Amniotic epithelial cell (primary cell): ENCODE measurements at places on chromosomes 2 and 18.

GRCh38 chr18:53531187-53531586 is 693.3 kb downstream of the MBD2 start:
- no peak for DNase-seq

- peak; percentile 42 for DNase-seq
These were observed 37.2 kb downstream of the AQP12A start for GRCh38 chr2:240728827-240729226.

GRCh38 chr18:36821681-36822080 is 7.1 kb downstream of the TPGS2 start:
- DNase-seq: no peak

DNA sequence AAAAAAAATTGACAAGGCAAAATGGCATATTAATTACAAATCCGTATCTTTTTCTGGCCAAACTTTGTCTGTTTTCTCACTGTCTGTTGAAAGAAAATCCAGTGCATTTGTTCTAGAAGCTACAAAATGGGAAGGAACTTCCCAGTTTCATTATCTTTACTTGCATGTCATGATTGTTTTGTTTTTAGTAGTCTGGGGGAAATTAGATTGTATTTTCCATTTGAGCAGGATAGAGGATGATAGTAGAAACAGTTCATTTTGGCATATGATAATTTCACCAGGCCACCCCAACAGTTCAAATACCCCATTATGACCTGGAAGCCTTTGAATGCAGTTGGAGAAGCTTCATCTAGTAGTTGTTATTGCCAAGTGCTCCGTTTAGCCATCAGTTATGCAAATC is 77.5 kb upstream of the RANBP2 start:
- DNase-seq: no peak

- no peak for DNase-seq
These were observed 275.0 kb downstream of the MREG start for GRCh38 chr2:215738351-215738750.

DNA sequence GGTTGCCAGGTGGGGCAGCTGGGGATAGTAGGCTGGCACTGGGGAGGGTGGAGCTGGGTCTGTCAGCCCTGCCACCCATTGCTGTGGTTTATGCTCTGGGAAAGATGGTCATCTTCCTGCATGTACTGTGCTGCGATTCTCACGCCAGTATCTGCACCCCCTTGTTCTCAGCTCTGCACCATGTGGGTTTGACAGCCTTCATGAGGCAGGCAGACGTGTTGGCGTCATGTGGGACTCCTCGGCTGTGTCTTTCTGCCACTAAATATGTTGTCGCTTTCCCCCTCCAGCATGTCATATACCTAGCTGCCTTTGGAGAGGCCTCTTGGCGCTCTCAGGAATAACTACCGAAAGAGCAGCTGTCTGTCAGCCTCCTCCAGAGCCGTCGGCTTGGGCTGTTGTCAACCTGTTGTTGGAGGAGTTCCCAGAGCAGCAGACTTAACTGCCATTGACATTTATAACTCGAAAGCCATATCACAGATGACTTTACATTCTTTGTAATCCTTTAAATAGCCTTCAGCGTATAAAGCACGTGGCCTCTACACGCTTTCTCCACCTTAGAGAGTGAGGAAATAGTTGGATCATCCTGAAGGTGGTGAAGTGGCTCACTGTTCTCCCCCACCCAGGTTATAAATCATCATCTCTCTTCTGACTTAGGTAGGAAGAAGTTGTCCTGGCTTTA is 80.4 kb upstream of the MGAT5 start:
- DNase-seq: peak; percentile 16

GRCh38 chr2:168323529-168324021 is 76.2 kb upstream of the STK39 start:
- DNase-seq: no peak

DNA sequence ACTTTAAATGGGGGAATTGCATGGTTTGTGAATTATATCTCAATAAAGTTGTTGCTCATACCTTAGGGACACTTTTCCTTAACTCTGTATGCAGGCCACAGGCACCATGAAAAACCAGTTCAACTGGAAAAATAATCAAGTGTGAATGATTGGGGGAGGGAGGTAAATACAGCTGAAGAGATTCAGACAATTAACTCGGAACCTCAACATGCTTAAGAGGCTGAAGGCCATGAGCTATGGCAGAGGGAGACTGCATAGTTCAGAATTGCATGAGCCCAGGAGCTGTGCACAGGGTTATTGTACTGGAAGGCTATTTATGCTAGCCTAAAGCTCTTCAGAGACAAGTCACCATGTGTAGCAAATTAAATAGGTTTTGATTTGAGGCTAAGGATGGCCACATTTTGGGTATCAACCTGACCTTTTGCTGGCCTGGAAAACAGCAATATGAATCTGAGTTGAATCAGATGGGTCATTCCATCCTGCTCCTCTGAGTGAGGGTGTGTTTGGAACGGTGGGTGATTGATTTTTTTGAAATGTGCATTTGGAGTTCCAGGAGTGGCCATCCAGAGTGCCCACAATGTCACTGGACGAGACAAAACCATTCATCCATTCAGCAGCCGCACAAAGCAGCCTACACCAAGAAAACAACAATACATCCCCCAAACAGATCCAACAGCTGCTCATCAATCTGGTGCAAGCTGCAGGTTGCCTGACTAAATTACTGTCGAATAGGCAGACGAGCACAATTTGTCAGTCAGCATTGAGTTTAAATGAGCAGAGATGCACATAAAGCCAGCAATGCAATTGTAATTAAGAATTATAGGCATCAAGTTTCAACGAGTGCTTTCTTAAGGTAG is 42.5 kb downstream of the HRH4 start:
- DNase-seq: no peak

DNA sequence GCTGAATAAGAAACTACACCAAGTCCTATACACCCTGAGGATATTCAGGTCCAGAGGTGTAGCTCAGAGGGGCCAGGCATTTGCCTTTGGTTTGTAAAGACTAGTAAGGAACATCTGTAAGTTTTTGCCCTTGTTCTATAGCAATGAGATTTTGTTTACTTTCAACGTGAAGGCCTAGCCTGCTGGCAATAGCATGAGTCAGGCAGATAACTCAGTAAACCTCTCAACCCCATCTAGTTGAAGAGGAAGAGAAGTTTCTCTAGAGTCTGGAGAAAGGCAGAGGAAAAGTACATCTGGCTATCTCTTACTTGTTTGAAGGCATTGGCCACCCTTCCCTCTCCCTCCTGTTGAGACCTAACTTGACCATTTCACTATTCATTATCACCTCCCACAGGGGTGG is 70.3 kb upstream of the ZNF521 start:
- DNase-seq: peak; percentile 51

DNA sequence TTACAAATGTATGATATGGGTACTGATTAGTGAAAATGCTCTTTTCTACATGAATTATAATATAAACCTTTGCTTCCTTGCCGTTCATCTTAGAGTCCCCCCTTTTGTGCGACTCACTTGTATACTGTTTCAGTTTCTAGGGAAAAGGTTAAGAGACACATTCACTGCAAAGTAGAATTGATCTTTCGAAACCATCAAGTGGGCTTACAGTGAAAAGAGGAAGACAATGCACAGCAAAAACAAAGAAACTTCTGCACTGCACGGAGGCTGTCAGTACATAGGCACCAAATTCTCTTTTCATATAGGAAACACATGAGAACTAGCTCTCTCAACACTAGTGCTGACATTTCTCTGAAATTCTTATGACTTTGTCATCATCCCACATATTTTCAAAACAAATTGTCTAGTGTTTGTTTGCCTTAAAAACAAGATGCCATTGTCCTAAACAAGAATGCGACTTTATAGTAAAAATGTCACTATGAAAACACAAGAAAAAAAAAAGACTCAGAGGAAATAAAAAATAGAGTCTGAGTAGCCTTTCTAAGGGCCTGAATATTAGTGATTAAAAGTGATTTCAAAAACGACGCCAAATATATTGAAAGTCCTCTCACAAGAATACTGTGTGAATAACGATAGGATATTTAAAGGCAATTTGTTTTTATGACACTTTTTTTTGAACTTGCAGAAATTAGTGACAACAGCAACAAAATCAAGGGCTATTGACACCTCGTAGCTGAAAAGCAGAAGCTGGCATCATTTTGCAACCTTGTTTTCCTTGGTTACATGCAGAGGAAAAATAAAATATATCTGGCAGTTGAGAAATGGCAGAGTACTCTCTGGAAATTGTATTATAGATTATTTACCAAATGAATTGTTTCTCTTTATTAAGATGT is 827.0 kb downstream of the BCL11A start:
- DNase-seq: no peak

DNA sequence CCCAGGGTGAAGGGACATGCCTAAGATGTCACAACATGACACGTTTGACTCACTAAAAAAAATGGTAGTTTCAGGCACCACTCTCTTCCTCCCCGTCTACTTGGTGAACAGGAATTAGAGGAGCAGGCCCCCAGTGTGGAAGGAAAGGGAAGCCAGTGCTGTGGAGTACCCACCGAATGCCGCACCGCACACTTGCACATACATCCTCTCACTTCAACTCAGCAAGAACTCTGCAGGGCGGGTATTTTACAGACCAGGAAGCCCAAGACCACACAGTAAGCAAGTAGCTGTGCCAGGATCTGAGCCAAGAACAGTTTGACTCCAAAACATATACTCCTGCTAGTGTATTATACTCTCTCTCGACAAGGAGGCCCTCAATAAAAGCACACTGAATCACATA is 69.8 kb downstream of the BCL2 start:
- DNase-seq: no peak

DNA sequence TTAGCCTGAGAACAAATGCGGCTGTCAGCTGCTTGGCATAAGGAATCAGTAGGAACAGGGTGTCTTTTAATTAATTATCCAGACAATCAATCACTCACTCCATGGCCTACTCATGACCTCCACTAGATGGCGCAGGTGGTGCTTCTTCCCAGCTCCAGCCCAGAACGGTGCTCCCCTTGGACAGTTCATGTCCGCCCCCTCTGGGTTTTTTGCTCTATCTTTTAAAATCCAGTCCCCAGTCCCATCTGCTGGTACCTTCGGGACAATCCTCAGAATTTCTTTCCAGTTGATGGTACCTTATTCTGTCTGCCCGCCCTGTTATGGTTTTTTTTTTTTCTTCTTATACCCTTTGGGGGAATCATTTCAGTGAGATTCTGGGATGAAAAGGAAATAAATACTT is 99.8 kb downstream of the CACNB4 start:
- DNase-seq: peak; percentile 37

DNA sequence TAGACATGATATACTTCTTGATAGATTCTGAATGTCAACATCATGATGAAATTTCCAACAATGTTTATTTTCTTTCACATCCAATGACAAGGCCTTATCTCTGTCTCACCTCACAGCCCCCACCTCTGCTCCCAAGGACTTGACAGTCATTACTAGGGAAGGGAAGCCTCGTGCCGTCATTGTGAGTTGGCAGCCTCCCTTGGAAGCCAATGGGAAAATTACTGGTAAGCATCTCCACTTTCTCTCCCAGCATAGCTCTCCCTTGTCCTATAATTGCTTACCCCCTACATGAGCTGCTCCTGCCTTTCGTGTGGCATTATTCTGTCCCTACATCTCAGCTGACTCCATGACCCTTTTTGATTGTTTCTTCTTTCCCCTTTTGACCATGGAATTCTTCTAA is 821.8 kb downstream of the MBD2 start:
- no peak for DNase-seq

- DNase-seq: no peak
These were observed 21.0 kb downstream of the ZAP70 start for GRCh38 chr2:97734061-97735051.

DNA sequence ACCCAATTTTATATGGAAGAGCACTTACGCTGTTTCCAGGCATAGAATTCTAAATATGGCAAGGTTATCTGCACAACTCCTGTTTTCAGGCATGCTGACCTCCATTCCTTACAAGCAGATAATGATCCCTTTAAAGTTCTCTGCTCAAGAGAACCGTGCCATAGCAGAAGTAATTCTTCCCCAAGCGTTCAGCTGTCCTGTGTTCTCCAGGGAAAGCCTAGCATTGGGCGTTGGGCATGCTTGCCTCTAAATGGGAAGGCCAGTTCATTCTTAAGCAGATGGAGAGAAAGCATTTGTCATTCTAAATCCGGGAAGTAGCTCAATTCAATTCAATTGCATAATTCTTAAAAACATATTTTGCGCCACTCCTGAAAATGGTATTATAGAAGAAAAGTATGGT is 55.7 kb upstream of the EML4 start:
- no peak for DNase-seq

DNA sequence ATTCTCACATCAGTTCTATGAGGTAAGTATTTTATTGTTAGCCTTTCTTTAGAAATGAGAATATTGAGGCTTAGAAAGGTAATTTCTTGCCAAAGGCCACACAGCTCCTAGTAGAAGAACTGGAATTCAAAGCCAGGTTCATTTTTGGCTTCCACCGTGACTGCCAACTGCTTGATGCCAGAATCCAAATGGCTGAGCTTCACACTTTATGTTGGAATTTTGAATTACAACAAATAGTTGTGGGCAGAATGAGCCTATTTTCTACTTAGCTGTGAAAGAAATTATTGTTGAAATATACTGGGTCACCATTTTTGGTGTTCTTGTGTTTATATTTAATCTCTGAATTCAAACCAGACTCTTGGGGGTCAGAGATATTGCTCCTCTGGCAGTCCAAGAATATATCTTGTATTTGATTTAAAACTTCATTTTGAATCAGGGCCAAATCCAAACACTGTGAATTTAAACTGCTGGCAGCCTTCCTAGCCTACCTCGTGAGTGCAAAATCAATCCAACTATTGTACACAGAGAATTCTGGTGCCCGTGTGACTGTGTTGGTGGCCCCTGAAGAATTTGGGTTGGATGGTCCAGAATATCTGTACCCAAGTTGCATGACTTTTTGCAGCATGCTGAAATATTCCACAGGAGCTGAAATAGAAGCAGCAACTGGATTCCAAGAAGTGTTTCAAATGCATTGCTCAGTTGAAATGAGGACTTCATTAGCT is 35.6 kb upstream of the LPIN1 start:
- DNase-seq: no peak

DNA sequence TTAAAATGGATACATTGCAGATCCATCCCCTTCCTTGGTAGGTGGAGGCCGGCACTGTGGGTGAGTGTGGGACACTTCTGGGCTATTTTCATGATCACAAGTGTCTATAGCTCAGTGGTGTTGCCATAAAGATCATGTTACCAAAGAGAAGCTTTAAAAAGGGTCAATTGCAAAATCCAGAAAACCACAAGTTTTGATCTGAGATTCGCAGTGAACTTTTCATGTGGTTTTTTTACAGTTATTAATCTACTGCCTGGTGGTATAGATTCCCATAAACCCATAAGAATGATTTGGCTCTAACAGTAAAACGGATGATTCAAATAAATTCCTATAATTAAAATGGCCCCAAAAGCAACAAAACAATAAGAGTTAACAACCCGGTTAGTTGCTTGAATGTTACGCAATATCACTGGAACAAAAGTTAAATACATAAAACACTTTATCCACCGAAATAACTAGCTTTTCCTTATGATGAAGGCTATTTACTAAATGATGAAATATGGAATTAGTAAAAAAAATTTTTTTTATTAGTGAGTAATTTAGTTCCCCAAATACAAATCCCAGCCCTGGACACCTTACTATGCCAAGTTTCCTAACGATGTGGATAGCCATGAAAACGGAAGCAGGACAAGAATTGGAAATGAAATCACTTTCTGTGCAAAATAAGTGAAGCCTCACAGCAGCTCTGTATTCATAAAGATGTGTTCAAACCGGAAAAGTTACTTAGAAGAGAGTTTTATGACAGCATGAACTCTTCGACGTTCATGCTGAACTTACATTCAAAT is 95.6 kb upstream of the THOC1 start:
- peak; percentile 30 for DNase-seq
